ENCODE measurements at places on chromosomes 3 and 15.

- no peak for DNase-seq
Observed at GRCh38 chr3:42308651-42309050, 42.7 kb upstream of the CCK start.

DNA sequence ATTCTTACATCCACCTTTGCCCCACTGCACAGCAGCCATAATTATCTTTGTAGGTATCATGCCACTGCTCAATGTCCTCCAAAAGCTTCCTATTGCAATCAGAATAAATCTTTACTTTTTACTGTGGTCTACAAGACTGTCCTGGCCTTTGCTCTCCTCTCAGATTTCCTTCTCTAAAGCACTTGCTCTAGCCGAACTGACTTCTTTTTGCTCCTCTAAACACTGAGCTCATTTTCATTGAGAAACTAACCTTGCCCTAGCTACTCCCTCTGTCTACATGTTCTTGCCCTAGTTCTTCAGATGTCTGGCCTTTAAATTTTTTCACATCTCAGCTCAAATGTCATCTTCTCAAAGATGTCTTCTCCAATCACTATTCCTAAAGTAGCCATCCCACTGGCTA is 342.8 kb downstream of the TBC1D5 start:
- no peak for DNase-seq

DNA sequence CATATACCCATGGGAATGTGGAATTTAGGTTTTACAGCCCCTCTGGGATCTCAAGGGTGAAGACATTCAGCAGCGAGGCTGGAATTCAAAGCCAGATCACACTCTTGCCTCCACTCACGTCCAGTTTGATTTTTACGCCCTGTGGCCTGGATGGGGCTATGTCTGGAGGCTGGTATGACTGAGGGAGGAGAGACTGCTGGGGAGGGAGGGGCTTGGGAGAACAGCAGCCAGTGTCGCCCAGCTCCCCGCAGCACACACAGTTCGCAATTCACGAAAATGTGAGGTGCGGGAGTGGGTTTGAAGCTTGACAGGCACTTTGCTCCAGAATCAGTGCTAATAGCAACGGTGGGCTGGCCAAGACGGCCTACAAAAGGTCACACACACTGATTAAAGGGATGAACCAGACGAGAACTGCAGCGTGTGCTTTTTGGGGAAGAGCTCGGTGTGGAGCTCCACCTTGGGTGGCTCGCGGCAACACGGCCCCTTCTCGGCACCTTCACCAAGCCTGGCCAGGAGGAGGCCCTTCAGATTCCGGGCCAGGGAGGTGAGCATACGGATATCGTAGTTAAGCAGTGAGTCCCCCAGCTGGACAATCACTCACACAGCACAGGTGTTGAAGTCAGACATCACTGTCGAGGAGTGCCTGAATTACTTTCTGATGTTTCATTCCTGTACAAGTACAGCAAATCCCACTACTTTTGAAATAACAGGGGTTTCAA is 16.4 kb downstream of the EHD4 start:
- DNase-seq = no peak

DNA sequence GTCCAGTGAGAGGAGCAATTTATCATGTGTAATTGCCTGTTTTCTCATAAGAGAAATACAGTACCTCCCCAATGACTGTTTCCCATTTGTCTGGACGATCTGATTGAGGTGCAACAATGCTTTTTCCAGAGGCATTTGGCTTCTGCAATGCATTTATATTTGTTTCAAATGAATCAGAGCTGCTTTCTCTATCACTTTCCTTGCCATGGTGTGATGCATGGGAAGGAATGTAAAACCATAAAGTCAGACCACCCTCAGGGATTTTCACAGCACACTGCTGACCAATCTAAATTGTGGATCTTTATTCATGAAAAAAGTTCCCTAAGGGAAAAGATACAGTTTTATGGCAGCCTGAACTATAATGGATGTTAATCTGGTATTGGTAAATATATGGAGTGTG is 333.0 kb downstream of the ZNF385D start:
- no peak for DNase-seq

- no peak for DNase-seq
Observed at GRCh38 chr3:20246662-20247061, 60.7 kb upstream of the SGO1 start.

GRCh38 chr3:169255511-169255910 is 408.0 kb downstream of the MECOM start:
- no peak for DNase-seq

- DNase-seq = no peak
Observed at GRCh38 chr3:107065094-107065861, 312.0 kb upstream of the CCDC54 start.

DNA sequence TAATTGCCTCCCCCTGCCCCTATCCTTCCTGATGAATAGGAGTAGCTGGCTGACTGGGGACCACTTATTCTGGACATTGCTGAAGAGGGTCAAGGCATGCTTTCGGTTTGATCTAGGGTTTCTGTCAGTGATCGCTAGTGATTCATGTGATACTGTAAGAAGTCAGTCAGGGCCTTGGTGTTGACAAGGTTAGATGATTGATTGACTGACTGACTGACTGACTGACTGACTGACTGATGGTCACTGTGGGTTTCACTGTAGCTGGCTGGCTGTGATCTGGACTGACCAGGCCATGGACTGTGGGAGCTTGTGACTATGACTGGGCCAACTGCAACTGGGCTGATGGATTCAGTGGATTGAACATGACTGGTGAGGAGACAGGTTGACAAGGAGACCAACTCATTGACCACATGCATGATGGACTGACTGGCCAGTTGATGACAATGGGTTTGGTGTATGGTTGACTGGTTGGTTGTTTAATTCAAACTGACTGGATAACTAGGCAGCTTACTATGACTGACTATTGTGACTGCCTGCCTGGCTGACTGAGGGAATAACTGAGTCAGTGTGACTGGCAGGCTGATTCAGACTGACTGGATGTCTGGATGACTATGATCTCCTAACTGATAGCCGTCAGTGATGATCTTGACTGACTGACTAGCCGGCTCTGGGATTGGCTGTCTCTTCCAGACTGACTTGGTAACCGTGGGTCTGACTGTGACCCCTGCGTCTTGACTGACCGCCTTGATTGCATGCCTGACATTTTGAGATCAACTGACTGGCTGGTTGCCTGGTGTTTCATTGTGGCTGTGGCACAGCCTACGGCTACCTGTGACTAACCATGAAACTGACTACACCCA is 509.9 kb downstream of the SHQ1 start:
- peak; percentile 78 for DNase-seq

GRCh38 chr15:27278761-27279160 is 307.8 kb downstream of the GABRG3 start:
- DNase-seq = no peak

- DNase-seq = no peak
Observed at GRCh38 chr3:40404591-40405198, 17.7 kb downstream of the ENTPD3 start.

DNA sequence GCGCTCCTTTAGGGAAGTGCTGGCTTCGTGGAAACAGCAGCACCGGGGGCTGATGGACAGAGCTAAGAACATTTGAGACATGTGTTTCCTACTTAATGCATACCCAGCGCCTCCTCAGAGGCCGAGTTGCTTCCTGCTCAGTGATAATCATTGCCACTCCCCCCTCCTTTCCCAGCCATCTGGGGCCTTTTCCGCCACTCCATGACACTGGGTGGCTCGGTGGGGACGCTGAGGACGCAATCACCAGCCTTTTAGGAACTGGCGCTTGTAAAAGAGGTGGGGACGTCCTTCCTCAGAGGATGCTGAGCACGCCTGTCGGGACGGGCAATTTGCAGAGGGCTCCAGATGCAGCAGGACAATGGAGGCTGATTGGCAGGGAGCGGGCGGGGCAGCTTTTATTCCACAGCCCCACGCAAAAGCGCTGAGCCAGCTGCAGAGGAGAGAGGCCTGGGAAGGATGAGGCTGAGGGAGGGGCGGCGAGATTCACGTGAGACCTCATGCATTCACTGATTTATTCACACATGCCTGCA is 22.2 kb upstream of the IQSEC1 start:
- no peak for DNase-seq

DNA sequence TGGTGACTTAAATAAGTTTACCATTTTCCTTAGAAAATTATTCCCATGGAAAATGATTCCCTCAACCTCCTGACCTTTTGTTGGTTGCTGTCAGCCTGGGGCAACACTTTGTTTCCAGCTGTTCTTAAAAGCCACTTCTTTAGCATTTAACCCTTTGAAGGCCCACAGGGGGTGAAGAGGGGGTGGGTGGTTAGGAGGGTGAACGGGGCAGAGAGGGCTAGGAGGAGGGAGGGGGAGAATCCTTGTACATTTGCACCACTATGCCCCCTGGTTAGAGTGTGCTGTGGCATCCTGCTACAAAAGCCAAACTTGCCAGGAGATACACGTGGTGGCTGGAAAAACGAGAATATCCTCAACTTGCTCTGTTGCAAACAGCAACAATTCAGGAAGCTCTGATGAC is 273.2 kb upstream of the RGMA start:
- DNase-seq = no peak
